ENCODE measurements at places on chromosomes 5 and 9. TPM values are rescaled to one million over a fixed set of nuclear protein-coding genes. Genes with fewer than 3 reads are reported as not detected.

The GGTA1 gene
- polyA plus RNA-seq = not detected

The ABO gene
- not detected for polyA plus RNA-seq

DNA sequence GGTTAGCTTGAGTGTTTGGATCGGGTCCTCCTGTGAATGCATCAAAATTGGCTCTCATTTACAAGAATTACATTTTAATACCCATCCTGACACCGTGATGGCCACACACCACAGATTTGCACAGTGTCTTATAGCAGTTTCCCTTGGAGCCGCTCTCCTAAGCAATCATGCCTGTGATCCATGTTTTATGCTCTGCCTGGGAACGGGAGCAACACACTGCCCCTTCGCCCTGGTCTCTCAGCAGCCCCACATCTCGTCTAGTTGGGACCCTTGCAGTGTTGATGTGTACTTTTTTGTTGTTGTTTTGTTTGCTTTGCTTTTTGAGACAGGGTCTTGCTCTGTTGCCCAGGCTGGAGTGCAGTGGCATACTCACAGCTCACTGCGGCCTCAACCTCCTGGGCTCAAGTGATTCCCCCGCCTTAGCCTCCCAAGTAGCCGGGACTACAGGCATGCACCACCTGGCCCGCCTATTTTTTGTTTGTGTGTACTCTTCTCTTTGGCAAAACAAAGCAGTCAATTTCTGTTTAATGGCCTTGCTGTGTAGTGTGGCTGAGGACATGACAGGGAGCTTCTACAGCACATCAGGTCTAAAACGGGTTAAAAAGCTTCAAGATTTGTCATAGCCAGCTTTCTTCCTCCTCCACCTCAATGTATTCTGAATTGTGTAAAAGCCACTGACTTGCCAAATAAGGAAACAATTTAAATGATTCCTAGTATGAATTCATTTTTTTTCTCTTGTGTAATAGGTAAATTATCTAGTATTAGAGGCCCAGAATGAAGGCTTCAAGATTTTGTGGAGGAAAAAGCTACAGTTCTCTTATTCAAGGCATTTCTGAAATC, 101.6 kb upstream of the TBCA start:
- DNase-seq = no peak
- no peaks in the 10 kb centered on the region for H3K36me3 ChIP-seq
- H3K4me3 ChIP-seq = no peak overlapping the region
- no peak overlapping the region for H3K27ac ChIP-seq

GRCh38 chr5:167783145-167783817, 508.2 kb upstream of the WWC1 start:
- H3K4me3 ChIP-seq = no peak overlapping the region
- no peaks in the 10 kb centered on the region for H3K27me3 ChIP-seq
- H3K27ac ChIP-seq = no peak overlapping the region
- DNase-seq = no peak
- no peaks in the 10 kb centered on the region for H3K36me3 ChIP-seq

GRCh38 chr9:98927724-98928123, 16.0 kb upstream of the COL15A1 start:
- no peak overlapping the region for H3K27ac ChIP-seq
- H3K4me3 ChIP-seq = no peak overlapping the region
- no peaks in the 10 kb centered on the region for H3K36me3 ChIP-seq
- no peaks in the 10 kb centered on the region for H3K27me3 ChIP-seq
- H3K4me1 ChIP-seq = no peaks in the 10 kb centered on the region
